ENCODE measurements at places on chromosomes 11 and 22.

DNA sequence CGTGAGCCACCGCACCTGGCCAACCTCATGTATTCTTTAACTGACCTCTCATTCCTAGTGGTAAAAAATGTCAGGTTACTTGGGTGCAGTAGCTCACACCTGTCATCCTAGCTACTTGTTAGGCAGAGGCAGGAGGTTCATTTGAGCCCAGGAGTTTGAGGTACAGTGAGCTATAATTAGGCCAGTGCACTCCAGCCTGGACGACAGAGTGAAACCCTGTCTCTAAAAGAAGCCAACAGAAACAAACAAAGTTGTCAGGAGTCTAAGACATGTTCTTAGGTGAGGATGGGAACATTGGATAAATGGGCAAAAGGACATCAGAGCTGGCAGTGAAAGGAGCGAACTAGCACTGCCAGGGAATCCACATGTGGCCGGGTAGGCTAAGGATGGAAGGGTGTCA is 18.1 kb downstream of the MADD start:
- no peak for DNase-seq

DNA sequence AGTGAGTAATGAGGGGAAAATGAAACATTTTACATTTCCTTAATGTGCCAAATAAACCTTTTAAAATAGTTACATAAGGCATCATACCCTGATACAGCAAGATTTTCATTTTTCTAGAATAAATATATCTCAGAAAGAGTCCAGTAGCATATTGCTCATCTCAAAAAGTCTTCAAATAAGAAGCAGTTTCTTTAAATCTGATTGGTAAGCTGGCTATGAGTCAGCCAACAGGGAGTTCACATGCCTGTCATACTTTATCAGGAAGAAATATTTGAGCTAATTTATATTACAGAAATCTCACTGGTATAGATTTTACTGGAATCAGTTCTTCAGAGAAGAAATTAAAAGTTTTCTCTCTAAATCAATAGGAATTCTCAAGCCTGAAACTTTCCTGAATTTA is 258.1 kb downstream of the C11orf87 start:
- no peak for DNase-seq

GRCh38 chr11:13366266-13367026 is 88.9 kb downstream of the BMAL1 start:
- no peak for DNase-seq

- DNase-seq: no peak
These were observed 5.6 kb downstream of the IGLL5 start for GRCh38 chr22:22893077-22893805.

DNA sequence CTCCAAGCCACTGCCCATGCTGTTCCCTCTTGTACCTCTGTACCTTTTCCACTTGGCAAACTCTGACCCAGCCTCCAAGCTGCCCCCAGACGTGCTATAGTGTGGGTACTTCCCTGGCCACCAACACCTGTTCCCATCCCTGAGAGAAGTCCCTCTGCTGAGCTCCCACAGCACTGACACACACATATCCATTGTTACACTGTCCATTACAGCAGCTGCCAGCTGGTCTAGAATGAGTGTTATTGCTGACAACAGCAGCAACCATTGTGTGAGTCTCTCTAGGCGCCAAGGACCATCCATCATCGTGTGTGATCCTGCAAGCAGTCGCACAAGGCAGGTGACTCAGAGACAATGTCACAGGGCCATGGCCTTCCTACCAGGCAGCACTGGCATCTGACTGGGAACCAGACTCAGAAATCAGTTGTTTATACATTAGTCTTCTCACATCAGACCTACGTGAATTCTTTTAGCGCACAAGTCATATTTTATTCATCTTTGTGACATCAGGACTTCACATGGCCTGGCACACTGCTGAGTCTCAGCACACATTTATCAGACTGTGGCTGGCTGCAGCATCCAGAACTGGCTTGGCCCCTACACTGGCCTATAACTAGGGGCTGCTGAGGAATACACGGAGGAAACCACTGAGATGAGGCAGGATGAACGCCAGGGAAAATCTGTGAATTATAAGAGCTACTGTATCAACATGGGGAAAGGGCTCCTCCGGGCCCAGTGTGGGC is 56.4 kb downstream of the SGSM3 start:
- no peak for DNase-seq

- DNase-seq: no peak
These were observed 722.6 kb upstream of the TENM4 start for GRCh38 chr11:80163441-80163840.

DNA sequence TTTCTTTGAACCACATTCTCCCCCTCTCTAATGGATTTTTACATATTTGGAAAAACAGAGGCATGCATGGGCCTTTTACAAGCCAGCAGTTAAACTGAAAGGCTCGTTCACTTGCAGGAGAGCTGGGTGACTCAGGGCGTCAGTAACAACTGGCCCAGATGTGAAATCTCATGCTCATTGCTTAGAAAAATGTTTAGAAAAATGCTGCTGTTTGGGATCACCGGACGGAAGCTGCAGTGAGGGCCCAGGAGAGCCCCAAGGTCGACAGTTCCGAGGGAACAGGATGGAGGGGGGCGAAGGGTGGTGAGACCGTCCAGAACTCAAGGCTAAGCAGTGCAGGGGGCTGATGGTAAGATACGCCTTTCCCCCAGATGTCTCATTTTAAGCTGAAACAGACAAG is 41.7 kb upstream of the SMTN start:
- no peak for DNase-seq

- no peak for DNase-seq
These were observed 14.6 kb downstream of the MRGPRD start for GRCh38 chr11:68965901-68966853.

- DNase-seq: no peak
These were observed 178.1 kb downstream of the SOX6 start for GRCh38 chr11:16178273-16178672.

DNA sequence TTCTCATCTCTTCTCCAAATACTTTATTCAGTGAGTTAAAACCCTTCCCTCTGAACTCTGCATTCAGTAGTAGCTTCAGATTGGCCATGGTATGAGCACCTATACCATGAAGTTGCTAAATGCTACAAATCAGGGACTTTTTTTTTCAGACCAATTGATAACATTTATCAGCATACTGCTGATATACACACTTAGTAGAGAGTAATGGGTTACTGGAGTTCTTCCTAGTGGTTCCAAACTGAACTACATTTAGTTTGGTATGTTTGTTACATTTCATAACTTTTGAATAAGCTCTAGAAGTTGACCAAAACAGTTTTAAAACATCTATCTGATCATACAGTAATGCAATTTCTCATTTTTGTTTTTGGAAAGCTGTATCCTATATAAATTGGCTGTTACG is 104.7 kb downstream of the DCDC1 start:
- no peak for DNase-seq

GRCh38 chr11:82315093-82315492 is 418.6 kb downstream of the FAM181B start:
- DNase-seq: no peak

DNA sequence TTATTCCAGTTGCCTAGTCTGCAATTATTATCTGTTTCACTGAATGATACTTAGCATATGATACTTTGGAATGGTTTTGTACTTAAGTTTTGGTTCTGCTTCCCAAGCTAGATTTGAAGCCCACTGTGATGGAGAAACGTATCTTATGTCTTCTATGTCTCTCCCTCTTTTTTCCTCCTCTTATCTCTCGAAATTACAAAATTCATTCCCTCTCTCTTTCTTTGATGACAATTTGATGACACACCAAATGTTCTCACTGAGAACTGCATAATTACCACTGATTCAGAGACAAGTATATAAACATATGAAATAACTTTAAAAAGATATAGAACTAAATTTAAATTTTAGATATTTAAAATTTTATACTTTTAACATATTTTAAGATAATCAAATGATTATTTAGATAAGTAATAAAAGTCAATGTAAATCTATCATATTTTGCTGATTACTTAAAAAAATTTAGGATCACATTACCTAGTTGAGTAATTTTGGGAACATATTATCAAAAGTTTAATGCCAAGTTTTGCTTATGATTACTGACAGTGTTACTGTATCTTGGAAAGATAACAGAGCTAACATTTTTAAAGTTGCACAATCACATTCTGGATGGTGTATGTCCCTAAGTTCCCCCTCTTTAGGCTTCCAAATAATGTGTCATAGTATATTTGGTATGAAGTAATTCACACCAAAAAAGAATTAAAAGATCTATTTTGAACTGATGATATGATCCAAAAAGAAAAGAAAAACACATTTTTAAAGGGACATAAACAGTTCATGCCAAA is 255.3 kb downstream of the SBF2 start:
- DNase-seq: no peak
